ENCODE measurements at places on chromosomes 4 and X. TPM values are rescaled to one million over a fixed set of nuclear protein-coding genes. Genes with fewer than 3 reads are reported as not detected.

NLGN4X gene
- 0.45 TPM for total RNA-seq

DTHD1 gene
- total RNA-seq, result 5.8 TPM

SYTL5 gene
- total RNA-seq, result 0.65 TPM

TMSB15B gene
- total RNA-seq, result 1.3 TPM

CCDC158 gene
- 0.61 TPM for total RNA-seq

- no peak for DNase-seq
These were observed 22.6 kb upstream of the TLR7 start for GRCh38 chrX:12844319-12844718.

GRCh38 chrX:43633757-43634156 is 22.3 kb upstream of the MAOA start:
- no peak for DNase-seq

DNA sequence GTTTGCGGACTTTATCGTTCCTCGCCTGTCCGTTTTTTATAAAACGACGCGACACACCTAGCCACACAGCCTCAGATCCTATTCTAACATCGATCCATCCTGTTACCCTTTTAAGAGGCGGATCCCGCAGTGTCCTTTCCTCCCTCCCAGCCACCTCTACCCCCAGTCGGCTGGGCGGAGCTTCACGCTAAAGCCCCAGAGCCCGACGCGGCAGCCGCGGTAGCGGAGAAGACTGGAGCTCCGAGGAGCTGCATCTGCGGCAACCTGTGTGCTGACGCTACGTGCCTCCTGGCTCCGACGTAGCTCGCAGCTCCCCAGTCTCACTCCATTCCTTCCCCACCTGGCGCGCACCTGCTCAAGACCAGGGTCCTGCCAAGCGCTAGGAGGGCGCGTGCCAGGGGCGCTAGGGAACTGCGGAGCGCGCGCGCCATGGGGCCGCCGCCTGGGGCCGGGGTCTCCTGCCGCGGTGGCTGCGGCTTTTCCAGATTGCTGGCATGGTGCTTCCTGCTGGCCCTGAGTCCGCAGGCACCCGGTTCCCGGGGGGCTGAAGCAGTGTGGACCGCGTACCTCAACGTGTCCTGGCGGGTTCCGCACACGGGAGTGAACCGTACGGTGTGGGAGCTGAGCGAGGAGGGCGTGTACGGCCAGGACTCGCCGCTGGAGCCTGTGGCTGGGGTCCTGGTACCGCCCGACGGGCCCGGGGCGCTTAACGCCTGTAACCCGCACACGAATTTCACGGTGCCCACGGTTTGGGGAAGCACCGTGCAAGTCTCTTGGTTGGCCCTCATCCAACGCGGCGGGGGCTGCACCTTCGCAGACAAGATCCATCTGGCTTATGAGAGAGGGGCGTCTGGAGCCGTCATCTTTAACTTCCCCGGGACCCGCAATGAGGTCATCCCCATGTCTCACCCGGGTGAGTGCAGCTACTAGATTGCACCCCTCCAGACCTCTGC is at the start of gene RNF128:
Gene RNF128, plus strand, starts transcription at position 217 of the 953 bp plus-strand sequence. Its CDS starts 213 bp downstream, at position 430.
- no peak for DNase-seq

DNA sequence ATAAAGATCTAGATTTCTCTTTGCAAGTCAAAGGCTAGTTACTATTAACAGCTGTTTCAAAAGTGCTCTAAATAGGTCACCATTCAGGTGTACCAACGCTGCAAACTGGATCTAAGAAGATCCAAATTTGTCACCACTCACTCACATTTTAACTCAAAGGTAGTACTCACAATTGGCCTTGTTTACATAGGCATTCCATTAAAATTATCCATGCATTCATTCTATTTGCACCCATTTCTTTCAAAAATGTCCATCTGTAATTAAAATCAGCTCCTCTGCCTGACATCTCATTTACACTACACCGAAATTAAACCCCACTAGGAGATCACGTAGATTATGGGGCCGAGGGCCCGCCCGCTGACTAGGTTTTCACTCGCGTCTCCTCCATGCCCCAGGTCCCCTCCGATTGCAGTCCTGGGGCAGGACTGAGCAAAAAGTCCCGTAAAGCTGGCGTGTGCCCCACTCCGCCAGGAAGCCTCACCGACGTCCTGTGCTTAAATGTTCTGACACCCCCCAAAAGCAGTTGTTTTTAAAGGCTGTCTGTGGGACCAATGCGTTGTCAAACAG is 1.3 kb upstream of the ING2 start:
- no peak for DNase-seq

DNA sequence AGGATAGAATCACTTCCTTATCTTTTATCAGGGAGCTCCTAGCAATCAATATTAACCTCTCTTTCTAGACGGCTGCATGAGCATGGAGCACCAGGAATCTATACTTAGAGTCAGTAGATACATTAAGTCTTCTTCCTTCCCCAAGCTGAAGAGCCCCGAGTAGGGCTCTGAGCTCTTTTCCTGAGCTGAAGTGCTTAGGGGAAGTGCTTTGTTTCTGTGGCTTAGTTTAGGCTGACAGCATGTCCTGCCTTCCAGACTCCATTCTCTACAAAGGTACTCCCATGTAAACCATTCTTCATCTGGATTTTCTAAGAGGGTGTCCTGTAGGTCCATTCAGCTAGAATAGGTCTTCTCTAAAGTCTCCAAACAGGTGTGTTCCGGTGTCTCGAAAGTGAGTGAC is 127.5 kb upstream of the AFF2 start:
- DNase-seq, result no peak

DNA sequence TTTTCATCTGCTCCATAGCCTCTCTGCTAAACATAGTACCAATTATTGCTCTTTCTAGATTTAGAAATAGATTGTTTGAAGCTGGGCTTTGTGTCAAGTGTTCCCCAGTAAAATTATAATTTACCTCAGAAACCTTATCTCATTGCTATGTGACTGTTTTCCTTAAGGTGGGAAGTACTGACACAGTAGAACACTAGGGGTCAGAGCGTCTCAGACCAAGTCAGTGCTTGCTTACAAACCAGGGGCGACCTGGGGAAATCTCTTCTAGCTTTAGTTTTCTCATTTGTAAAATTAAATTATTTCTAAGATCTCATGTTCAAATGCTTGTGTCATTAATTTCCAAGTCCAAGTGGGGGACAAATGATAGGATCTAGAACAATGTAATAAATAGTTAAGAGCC is 360.4 kb downstream of the RAPGEF2 start:
- no peak for DNase-seq

- no peak for DNase-seq
These were observed 59.2 kb downstream of the NBDY start for GRCh38 chrX:56788229-56788628.

- no peak for DNase-seq
These were observed 575.5 kb upstream of the NDST4 start for GRCh38 chr4:115688961-115689360.

DNA sequence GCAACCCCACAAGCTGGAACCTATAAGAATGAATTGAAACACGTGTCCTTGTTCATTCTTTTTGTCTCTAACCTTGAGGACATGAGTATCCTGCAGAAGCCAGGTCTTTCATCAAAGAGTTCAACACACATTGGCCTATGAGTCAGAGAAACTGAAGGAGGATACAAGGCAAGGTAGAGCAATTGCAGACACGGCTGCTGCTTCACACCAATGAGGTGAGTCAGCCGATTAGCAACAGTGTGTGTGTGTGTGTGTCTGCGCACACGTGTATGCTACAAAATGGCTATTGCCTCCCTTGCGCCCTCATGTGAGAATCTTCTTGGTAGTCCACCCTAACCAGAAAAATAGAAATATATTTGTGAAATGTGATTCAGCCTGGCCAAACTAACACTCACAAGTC is 1477.7 kb upstream of the IGFBP7 start:
- DNase-seq, result no peak

GRCh38 chrX:19867411-19867732 is 20.0 kb downstream of the SH3KBP1 start:
- DNase-seq, result no peak

- no peak for DNase-seq
These were observed 2.2 kb upstream of the FMR1NB start for GRCh38 chrX:147978931-147979330.

- DNase-seq, result no peak
These were observed 36.0 kb downstream of the INTU start for GRCh38 chr4:127668770-127669169.

Data from left lung (tissue), 14 donors.